ENCODE measurements at places on chromosomes 6 and 20.

GRCh38 chr6:88455317-88455716 lies 289.2 kb upstream of the CNR1 start:
- no peak for DNase-seq

DNA sequence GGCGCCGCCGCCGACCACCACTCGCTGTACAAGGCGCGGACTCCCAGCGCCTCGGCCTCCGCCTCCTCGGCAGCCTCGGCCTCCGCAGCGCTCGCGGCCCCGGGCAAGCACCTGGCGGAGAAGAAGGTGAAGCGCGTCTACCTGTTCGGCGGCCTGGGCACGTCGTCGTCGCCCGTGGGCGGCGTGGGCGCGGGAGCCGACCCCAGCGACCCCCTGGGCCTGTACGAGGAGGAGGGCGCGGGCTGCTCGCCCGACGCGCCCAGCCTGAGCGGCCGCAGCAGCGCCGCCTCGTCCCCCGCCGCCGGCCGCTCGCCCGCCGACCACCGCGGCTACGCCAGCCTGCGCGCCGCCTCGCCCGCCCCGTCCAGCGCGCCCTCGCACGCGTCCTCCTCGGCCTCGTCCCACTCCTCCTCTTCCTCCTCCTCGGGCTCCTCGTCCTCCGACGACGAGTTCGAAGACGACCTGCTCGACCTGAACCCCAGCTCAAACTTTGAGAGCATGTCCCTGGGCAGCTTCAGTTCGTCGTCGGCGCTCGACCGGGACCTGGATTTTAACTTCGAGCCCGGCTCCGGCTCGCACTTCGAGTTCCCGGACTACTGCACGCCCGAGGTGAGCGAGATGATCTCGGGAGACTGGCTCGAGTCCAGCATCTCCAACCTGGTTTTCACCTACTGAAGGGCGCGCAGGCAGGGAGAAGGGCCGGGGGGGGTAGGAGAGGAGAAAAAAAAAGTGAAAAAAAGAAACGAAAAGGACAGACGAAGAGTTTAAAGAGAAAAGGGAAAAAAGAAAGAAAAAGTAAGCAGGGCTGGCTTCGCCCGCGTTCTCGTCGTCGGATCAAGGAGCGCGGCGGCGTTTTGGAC lies 2.0 kb downstream of the SOX4 start:
- DNase-seq, result peak; percentile 44

GRCh38 chr20:62149532-62150309 lies 6.2 kb downstream of the SS18L1 start:
- peak; percentile 45 for DNase-seq

DNA sequence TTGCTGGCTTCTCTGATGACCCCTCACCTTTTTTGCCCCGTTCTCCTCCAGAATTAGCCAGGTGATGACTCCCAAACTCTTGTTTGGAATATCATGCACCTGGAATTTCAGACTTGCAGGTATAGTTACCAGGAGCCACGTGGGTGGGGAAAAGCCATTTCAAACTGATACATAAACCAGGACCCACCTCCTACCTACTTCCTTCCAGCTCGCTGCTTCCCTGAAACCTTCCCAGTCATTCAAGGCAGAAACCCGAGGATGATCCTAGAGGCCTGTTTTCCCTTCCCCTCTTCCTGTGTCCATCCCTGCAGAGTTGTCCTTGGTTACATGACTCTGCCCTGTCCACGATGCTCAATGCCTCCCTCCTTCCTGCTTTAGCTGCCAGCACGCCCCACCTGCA lies 101.9 kb downstream of the MTHFD1L start:
- no peak for DNase-seq

DNA sequence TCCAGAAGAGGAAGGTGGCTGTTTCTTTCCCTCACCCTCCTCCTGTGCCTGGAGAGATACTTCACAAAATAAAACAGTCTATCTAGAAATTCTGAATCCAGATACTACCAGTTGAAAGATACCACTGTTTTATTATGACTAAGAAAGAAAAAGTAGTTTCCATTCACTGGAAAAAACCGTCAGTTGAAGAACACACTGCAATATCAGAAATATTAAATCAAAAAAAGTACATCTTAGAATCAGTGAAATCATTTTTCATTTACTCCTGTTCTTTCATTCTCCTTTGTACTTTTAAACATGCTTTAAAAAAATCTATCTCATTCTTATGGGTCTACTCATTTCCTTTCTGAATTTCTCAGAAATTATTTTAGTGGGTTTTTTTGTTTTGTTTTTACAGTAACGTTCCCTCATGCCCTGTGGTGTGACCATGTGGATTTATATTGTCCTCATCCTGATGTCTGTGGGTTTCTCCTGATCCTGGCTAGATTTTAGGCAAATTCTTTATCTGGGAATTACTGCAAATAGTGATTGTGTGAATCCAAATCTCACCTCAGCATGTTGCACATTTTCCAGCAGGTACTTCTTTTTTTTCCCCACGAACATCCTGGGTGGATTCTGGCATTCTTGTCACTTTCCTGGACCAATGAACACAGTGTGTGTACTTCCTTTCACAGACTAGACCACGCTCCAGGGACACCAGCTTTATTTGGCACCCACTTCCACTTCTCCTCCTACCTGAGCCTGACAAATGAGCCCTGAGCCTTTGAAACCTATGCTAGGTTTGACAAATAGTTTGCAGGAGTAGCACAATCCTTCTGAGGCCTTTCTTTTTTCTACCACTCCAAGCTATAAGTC lies 114.0 kb upstream of the LAMP5 start:
- no peak for DNase-seq

GRCh38 chr20:1304710-1305515 lies 24.0 kb downstream of the SDCBP2 start:
- no peak for DNase-seq

DNA sequence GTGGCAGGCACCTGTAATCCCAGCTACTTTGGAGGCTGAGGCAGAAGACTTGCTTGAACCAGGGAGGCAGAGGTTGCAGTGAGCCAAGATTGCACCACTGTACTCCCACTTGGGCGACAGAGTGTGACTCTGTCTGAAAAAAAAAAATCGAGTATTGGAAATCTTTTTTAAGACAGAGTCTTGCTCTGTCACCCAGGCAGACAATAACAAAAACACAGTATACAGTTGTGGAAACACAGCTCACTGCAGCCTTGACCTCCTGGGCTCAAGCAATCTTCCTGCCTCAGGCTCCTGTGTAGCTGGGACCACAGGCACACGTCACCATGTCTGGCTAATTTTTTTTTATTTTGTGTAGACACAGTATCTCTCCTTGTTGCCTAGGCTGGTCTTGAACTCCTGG lies 15.0 kb downstream of the NANP start:
- DNase-seq, result no peak

DNA sequence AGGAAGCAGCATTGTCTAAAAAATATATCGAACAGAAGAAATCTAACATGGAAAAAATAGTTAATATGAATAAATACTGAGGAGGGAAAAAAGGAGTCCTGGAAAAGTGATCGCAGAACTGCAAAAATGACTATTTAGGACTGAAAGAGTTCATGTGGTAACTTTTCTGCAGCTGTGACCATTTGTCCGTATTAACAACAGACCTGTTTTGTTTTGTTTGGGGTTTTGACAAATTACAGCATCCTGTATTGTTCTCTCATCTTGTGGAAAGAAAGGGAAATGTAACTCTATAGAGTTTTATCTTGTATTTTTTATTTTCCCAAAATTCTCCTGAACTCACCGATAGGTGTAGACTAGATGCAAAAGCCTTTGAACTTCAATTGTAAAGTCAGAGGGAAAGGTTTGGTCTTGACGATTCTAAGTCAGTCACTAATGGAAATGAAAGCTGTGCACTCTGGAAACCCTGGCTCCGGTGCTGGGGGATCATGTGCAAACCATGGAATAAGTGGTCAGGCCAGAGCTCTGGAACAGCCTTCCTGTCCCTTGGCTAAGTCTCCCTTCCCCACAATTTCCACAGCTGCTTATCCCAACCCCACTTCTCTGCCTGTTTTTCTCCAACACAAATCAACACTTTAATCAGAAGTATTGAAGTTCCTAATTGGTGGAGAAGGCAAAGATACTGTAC lies 51.2 kb upstream of the MARCKS start:
- no peak for DNase-seq

- DNase-seq, result no peak
Observed at GRCh38 chr20:25014816-25015215, 22.3 kb upstream of the APMAP start.

DNA sequence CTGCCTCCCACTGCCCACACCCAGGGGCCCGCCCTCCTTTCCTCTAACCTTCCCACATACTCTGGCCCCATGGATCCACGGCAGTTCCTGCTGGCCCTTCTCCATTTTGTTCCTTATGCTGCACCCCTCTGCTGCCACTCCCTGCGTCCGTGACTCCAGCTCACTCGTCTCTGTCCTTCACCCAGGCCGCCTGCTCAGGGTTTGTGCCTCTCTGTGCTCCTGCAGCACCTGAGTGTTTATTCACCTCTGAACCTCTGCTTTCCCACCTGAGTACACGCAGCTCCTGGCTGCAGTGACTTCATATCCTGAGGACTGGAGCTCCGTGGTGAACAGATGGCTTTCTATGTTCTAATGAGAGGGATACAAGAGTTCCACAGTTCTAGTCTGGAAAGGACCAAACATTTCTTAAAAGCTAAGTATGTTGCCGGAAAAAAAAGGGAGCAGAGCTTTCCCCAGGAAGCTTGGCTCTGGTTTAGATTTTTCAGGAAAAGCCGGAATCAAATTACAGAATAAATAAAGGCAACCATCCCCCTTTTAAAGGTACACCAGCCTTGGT lies 1.5 kb upstream of the GNRH2 start:
- peak; percentile 48 for DNase-seq

DNA sequence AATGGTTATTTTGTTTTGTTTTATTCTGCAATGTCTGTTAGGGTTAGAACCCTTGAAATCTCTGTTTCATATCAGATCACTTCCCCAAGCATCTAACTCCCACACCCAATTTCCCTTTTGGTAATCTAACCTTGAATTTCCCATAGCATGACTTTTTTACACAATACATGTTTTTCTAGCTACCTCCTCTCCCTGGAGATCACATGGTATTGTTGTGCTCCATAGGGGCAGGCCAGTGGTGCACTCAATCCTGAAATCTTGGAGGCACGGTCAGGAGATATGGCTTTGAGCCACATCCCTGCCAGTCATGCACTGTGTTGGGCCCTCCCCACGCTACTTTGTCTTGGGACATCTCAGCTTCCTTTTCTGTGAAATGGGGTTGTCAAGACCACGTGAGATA lies 36.7 kb upstream of the NNAT start:
- no peak for DNase-seq

GRCh38 chr20:52103913-52104545 lies 87.5 kb downstream of the ZFP64 start:
- peak; percentile 40 for DNase-seq

DNA sequence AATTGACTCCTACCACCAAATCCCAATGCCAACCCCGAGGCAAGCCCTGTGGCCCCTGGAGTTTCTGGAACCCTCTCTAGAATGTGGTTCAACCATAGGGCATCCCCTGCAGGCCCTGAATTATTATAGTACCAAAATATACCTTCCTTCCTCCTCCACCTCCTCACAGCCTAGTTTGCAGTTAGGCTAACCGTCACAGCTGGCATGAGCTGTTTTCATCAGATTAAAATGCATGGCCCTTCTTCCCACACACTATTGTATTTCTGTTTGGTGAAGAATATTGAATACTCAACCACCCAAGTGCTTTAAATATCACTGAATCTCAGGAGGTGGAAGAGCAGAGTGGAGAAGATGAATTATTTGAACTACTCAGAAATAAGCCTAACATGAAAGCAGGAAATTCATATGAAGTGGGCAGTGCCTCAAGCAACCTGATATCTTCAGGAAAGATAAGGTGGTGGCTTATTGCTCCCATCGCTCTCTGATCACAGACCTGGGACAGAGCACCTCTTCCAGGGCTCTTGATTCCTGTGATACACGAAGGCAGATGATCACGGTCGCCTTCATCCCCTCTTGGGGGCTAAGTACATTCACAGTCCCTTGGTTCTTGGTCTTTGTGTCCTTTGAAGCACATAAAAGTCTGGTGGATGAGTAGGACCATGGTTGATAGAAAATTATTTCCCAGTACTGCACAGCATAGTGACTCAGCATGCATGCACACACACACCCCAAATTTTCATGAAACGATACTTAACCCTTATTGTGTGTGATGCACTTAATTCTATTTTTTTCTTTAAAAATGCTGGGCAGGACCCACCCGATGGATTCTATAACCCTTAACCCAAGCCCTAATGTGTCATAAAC lies 90.9 kb downstream of the PSMG4 start:
- no peak for DNase-seq

DNA sequence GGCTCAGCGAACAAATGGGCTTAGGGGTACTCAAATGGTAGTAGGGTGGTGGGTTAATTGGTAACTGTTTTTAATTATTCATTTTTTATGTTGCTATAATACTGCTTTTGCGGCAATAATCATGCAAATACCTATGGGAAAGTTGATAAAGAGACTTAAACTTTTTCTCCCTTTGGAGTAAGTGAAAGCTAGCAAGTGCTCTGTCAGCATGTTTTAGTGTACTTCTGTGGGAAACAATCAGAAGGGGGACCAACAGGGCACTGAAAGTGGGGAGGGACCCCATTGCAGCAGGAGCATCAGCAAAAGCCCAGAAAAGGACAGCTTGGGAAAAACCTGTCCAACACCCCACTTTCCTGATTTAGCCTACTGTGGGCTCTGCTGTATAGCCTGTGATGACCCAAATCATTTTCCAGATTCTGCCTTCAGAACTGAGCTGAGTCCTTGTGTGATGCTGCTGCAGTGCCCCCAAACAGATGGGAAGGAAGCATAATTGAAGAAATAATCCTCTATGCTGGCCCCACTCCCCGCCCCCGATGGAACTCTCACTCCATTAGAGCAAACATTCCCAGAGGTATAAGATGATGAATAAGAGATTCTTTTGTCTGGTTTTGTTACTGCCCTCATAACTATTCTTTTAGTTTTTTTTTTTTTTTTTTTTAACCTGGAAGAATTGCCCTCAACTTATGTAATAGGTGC lies 322.8 kb downstream of the CD83 start:
- DNase-seq, result peak; percentile 54

GRCh38 chr20:57236813-57237584 lies 29.4 kb downstream of the BMP7 start:
- no peak for DNase-seq

- no peak for DNase-seq
Observed at GRCh38 chr6:2600363-2600762, 150.4 kb downstream of the MYLK4 start.

- DNase-seq, result no peak
Observed at GRCh38 chr6:71277926-71278600, 10.5 kb upstream of the OGFRL1 start.

GRCh38 chr6:34386316-34387137 lies 5.9 kb downstream of the NUDT3 start:
- DNase-seq, result no peak

GRCh38 chr6:112626468-112627082 lies 279.4 kb downstream of the RFPL4B start:
- no peak for DNase-seq

DNA sequence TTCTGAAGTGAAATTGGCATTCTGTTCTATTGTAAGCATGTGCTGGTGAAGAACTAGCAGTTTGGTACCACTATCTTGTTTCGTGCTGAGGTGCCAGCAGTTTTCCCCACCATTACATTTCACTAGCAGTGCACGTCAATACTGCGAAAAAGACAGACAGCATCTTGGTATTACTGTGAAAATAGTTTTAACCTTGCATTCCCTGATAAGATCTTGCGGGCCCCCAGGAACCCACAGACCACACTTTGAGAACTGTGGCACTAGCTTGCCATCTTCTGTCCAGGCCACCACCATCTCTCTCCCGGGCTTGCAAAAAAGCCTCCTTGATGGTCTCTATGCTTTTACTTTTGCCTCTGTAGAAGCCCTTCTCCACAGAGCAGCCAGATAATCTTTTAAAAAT lies 185.7 kb downstream of the BACH2 start:
- DNase-seq, result no peak
